ELR (cell line): ENCODE measurements at places on chromosomes 5 and 9.

GRCh38 chr5:42791151-42791550 lies 20.5 kb downstream of the SELENOP start:
- DNase-seq: no peak

DNA sequence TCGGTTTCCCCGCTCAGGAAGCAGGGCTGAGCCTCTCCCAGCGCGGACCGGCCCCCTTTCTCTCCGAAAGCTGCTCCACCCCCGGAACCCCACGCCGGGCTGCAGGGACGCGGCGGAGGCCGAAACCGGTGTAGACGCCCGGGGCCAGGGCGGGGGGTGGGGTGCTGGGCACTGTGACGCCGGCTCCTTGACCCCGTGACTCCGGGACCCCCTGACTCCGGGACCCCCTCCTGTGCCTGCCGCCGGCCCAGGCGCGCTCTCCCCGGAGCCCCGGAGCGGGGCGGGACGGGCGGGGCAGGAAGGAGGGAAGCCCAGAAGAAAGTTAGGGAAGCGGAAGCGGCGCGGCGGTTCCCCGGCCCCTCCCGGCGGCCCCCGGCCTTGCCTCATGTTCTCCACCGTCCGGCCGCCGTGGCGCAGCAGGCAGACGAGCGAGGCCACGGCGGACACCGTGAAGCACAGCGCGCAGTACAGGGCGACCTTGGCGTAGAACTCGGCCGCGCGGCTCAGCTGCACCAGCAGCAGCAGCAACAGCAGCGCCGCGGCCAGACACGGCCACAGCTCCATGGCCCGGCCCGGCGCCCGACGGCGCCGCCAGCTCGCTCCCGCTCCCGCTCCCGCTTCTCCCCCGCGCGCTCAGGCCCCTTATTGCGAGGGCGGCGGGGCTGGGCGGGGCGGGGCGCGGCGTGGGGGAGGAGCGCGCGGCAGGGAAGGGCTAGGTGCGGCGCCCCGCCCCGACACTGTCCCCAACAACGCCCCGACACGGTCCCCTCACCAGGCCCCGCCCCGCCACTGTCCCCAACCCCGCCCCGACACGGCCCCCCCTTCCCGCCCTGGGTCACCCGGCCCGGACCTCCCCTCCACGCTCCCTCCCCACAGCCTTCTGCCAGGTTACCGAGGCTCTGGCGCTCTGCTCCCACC lies at the start of gene AGPAT2:
TSS of gene AGPAT2 (minus strand) at position 664 of the 918 bp plus-strand sequence. CDS start at position 564, 100 bp downstream.
- peak; percentile 59 for DNase-seq

- DNase-seq: no peak
Measured at GRCh38 chr9:468766-469426, 254.2 kb downstream of the DOCK8 start.

- no peak for DNase-seq
Measured at GRCh38 chr5:111551161-111551560, 38.8 kb upstream of the STARD4 start.

GRCh38 chr5:38534156-38534453 lies 22.3 kb downstream of the LIFR start:
- no peak for DNase-seq
